ENCODE measurements at places on chromosomes 5 and 9. TPM values are rescaled to one million over a fixed set of nuclear protein-coding genes. Genes with fewer than 3 reads are reported as not detected.

The C7 gene
- not detected for total RNA-seq

The CAMK2A gene
- total RNA-seq = not detected

The IRGM gene
- 0.88 TPM for total RNA-seq

- DNase-seq = no peak
These were observed 3.3 kb upstream of the OCLN start for GRCh38 chr5:69489246-69489645.

DNA sequence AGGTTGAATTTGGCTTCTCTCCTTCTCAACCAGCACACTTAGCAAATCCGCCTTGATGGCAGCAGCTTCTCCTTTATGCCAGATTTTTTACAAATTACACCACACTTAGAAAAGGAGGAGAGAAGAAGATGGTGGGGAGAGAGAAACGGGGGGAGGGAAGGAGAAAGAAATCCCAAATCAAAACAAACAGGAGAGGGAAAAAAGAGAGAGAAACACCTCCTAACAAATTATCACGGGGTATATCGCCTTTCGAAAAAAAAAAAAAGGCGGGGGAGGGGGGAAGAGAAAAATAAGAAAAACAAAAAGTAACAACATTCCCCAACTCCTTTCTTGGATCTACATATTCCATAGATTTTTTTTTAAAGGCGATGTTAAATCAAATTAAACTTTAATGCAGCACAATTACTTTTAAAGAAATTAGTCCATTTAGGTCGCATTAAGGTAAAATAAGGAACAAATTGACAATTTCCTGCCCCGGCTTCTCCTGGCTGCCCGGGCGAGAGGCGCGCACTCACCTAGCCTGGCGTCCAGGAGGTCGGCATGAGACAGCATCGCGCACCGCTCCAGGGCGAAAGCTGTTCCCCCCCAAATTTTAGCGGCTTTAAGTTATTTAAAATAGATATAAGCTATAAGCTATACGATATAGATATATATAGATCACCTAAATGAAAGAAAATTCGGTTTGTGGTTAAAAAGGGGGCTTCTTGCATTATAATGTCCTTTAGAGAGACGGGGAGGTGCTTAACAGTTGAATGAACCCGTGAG, at the start of gene OTP:
TSS of gene OTP (minus strand) at position 716 of the 765 bp plus-strand sequence. CDS start at position 552, 164 bp downstream.
- no peak for DNase-seq
